ENCODE measurements at places on chromosomes 4 and X. TPM values are rescaled to one million over a fixed set of nuclear protein-coding genes. Genes with fewer than 3 reads are reported as not detected.

DNA sequence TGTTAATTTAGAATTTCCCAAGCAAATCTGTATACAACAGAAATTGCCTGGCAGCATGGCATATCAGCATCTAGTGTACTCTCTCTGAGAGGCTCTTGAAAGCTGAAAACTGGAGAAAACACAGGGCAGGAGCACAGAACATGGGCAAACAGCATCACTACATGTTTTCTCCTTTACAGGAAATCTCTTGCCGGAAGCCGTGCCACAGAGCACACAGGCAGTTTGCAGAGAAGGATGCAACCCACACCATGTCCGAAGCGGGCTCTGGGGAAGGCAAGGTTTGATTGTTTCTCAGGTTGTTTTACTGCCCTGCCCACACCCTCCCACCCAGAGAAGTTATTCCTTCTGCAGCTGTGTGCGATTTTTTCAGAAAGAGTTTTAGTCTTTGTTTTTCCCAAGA lies 41.1 kb upstream of the FAM9C start:
- no peak for DNase-seq

DNA sequence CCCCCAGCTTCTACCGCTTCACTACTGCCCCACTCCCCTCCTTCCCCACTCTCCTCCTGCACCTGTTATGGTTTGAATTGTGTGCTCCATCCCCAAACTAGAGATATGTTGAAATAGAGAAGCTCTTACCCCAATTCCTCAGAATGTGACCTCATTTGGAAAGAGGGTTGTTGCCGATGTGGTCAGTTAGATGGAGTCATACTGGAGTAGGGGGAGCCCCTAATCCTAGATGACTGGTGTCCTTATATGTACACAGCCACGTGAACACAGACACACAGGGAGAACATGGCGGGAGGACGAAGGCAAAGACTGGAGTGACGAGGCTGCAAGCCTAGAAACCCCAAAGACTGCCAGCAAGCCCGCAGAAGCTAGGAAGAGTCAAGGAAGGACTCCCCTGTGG lies 84.3 kb downstream of the FHDC1 start:
- DNase-seq = no peak

DNA sequence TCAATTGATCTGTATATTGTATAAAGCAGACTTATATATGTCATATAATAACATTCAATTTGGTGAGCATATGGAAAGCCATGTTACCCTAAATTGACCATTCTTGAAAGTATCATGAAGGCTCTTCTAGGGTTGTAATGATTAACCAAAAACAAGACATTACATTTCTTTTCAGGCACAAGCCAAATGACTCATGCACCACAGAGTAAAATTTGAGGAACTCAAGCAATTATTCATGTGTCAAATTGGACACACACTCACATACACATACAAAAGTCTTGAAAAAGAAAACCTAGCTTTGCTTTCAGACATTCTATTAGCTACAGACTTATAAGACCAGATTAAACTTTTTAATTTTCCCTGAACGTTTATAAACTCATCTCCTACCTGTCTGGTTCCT lies 146.5 kb upstream of the PCDH18 start:
- no peak for DNase-seq

GRCh38 chr4:113476800-113477199 lies 284.7 kb downstream of the CAMK2D start:
- no peak for DNase-seq

DNA sequence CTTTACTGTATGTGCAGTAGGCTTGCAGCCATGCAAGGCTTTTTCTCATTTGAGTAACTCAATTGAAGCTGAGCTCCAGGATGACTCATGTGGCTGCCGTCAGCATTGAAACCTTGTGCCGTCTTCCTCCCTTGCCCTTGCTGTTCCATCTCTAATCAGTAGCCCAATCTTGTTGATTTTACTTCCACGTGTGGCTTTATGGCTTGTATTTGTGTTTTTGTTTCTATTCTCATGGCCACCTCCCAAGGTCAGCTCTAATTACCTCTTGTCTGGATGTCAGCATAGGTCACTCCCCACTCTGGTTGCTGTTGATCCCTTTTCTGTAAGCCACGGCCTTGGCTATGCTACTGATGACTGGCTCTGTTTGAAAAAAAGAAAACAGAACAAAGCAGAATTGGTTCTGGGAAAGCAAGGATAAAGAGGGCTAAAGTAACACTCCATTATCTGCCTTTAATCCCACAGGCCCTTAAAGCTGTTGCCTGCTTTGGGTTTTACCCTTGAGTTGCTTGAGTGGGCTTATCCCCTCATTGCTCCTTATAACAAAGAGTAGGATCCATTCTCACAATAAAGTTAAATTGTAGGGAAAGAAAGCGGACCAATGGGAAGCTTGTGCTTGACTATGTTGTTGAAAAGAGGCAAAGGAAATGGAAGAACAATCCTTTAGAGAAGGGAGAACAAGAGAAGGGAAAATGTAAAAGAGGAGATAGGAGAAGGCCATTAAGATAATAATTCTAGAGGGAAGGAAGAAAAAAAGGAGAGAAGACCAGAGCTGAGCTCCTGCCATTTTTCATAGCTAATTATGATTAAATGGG lies 173.9 kb upstream of the PGRMC2 start:
- no peak for DNase-seq

DNA sequence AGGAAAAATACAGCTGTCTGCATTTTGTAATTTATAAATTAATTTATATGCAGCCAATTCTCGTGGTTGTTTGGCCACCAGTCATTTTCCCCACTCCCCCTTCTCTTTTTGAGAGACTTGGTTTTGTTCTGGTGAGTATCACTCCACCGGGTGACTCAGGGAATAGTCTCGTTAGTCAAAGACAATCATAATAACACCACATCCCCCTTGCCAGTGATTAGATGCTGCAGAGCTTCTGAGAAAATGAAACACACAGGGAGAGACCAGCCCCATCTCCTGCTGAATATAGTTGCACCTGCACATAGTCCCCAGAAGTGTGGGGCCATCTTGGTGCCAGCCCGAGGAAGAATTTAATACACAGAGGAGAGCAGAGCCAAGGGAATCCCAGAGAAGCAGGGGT lies 8.0 kb upstream of the FNIP2 start:
- no peak for DNase-seq

- DNase-seq = no peak
These were observed at the start of gene POF1B for GRCh38 chrX:85379174-85379907. POF1B (minus strand) TSS chrX:85379665; CDS start chrX:85379454, 211 bp downstream.

- no peak for DNase-seq
These were observed 683.5 kb downstream of the TRIML1 start for GRCh38 chr4:188822698-188823097.

The PORCN gene
- 11.7 TPM for polyA plus RNA-seq

GRCh38 chr4:17128268-17128667 lies 229.8 kb upstream of the LDB2 start:
- DNase-seq = no peak

DNA sequence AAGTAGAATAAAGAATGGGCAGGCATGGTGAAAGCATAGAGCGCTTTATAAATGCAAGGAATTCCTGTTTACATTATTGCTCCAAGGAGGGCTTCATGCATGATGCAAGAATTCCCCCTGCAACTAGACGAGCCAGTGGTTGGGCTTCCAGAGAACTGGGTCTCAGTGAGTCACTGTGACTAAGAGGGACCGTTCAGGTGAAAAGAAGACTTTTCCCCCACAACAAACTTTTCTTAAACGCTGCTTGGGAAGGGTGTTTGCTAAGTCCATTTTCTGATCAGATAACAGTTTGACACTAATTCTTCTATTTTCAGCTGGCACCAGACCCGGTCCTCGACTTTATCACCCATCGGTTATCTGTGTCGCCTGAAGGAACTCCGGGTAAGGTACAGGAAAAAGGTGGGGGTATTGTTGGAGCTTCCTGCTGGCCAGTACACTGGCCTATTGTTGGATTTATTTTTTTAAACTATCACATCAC lies 40.1 kb downstream of the LDB2 start:
- DNase-seq = no peak

- DNase-seq = peak; percentile 50
These were observed 107.2 kb upstream of the KIT start for GRCh38 chr4:54550395-54551171.

DNA sequence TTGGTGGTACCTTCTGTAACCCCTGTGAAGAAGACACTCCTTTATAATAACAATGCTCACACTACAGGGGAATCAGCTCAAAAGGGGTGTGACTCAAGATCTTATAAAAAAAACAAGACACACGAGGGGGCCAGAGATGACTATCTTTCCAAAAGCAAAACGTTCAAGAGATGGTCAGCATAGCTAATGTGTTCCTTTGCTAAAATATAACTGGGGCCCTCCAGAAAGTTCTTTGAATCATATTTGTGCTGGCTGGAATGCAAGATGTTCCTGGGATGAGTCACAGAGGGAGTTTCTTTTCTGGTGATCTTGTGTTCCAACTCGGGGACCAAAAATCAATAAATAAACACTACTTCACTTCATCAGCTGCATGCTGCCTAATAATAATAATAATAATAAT lies 46.5 kb downstream of the RAI2 start:
- DNase-seq = no peak

DNA sequence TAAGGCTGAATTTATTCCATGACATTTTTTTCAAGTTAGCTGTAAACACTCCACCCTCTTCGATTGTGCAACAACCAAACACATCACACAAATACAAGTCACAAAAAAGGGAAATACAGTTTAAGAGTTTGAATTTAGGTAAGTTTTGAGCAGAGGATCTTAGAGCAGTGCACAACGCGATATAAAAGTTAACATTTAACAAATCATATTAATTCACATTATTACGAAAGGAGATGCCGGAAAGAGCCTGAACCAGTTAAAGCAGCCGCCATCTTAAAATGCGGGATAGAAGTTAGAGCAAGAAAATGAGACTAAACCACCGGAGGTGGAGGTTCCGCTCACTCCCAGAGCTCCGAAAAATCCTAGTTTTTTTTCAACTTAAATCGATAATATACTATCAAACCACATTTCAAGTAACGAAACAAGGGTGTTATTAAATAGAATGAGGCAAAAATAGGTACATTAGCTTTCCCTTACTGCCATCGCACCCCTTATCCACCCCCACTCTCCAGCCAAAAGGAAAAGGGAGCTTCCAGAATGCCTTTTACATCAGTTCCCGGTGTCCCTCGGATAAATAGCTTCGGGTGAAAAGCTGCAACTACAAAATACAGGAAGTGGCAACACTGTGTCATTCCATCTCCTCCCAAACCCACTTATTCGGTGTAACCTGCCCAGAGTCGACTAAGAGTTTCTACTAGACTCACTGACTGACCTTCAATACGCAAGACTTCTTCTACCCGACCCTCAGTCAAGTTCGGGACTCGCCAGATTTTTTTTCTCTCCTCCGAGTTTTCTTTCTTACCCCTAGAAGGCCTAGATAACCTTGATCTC lies 1.9 kb downstream of the UBE2D3 start:
- DNase-seq = no peak

DNA sequence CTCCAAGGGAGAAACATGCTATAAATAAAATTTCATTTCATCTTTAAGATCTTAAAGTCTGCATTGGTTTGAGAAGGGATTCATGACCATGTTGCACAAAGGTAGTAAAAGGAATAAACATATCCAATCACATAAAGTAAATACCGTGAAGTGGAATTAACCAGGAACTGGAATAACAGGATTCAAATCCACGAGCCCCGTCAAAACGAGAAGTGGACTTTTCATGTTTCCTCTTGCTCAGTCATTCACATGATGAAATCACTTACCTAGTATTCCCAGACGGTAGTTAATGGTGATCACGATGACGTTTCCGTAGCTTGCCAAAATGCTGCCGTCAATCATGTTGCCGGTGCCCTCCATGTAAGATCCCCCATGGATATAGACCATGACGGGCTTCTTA lies 199.7 kb downstream of the NLGN4X start:
- no peak for DNase-seq

DNA sequence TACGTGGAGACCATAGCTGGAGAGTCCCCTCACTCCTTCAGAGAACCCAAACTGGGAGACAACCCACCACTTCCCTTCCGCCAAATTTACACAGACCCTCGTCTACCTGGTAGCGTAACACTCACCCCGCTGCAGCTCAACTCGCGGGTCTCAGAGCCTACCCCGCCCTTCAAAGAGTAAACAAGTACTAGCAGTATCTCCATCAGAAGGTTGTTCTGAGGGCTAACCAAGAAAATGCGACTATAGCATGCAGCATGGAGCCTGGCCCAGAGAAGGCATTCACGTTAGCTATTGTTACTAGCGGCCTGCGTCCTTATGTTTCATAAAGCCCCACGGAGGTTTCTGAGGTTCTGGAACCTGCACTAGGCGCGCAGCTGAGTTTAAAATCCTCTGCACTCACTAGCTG lies 531 bp upstream of the MANBA start:
- DNase-seq = no peak

- no peak for DNase-seq
These were observed 291.9 kb downstream of the BMPR1B start for GRCh38 chr4:95049551-95050233.

DNA sequence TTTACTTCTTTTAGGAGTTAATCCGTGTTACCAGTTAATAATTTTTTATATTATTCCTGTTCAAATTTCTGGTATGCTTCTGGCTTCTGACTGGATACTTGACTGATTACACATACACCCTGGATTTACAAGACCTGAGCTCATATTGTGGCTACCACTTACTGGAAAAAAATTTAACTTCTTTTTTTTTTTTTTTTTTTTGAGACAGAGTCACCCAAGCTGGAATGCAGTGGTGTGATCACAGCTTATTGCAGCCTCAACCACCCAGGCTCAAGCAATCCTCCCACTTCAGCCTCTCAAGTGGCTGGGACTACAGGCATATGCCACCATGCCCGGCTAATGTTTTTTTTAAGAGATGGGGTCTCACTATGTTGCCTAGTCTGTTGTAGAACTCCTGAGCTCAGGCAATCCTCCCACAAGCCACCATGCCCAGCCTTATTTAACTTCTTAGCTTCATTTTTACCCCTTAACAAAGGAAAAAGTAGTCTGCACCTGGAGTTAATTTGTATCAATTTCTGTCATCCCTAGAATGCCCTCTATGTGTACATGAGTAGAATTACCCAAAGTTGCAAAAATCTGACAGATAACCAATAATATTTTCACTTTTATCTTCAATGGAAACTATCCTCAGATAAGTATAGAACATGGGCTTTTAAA lies 50.3 kb downstream of the TMEM165 start:
- DNase-seq = no peak

GRCh38 chrX:4622486-4623167 lies 909.2 kb upstream of the PRKX start:
- DNase-seq = peak; percentile 44
